Psoas muscle (tissue), 8 donors: ENCODE measurements at places on chromosomes 3 and 15. TPM values are rescaled to one million over a fixed set of nuclear protein-coding genes. Genes with fewer than 3 reads are reported as not detected.

Gene KLHL40
- total RNA-seq: 241 TPM

DNA sequence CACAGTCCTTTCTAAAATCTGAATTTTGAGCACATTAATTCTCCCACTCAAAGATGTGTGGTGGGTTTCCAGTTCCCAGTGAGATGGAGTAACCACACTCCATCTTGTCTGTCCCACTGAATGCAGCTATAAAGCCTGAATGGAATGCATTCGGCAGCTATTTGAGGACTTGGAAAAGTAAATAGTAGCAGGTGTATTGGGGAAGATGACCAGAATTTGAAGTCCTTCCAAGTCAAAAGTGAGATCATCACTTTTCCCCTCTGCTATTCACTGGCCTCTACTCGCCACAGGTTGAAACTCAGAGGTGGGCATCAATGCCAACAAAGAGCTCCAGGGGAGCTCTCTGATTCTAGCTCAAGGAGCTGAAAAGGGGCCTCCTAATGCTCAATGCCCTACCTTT is 8.1 kb upstream of the GNB5 start:
- no peaks in the 10 kb centered on the region for H3K36me3 ChIP-seq
- no peaks in the 10 kb centered on the region for H3K4me1 ChIP-seq
- no peak overlapping the region for H3K27ac ChIP-seq
- H3K27me3 ChIP-seq: no peaks in the 10 kb centered on the region

DNA sequence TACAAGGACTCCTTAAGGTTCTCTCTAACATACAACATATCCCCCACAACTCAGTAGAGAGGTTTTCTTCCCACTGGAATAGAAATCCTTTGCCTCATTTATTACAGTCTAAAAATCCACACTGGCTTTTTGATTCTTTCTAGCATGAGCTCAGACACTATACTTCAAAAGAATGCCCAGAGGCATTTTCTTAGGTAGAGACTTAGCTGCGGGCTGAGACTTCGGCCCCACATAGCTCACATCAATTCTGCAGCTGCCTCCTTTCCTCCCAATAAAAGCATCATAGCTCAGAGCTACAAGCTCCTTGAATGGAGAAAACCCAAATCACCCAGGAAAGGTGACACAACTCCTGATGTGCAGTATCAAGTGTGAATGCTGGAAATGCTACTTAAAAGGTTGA is 52.4 kb downstream of the AAGAB start:
- no peak for DNase-seq
- H3K27ac ChIP-seq: peak overlapping the region; percentile 90
- no peaks in the 10 kb centered on the region for H3K36me3 ChIP-seq
- H3K27me3 ChIP-seq: no peaks in the 10 kb centered on the region
- H3K4me3 ChIP-seq: no peak overlapping the region
- peaks cover 68% of the 10 kb centered on the region for H3K4me1 ChIP-seq

GRCh38 chr3:138059261-138059660 is 49.3 kb downstream of the CLDN18 start:
- no peak overlapping the region for H3K4me3 ChIP-seq
- no peaks in the 10 kb centered on the region for H3K4me1 ChIP-seq
- no peak for DNase-seq
- H3K27me3 ChIP-seq: no peaks in the 10 kb centered on the region
- no peak overlapping the region for H3K27ac ChIP-seq
- H3K36me3 ChIP-seq: peaks cover 6% of the 10 kb centered on the region

Gene LYSMD4
- 7.3 TPM for total RNA-seq

DNA sequence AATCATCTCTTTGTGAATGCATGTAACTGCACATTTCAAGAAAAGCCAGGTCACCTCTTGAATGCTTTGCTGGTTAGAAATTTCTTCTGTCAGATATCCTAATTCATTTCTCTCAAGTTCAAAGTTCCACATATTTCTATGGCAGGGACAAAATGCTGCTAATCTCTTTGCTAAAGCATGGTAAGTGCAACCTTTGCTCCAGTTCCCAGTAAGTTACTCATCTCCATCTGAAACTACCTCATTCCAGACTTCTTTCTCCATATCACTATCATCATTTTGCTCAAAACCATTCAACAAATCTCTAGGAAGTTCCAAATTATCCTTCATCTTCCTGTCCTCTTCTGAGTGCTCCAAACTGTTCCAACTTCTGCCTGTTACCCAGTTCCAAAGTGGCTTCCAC is 230.6 kb downstream of the ZMAT3 start:
- H3K27me3 ChIP-seq: no peaks in the 10 kb centered on the region
- H3K27ac ChIP-seq: no peak overlapping the region
- no peak for DNase-seq
- no peak overlapping the region for H3K4me3 ChIP-seq

GRCh38 chr3:136678981-136679380 is 73.2 kb downstream of the STAG1 start:
- no peak overlapping the region for H3K4me3 ChIP-seq
- H3K27ac ChIP-seq: no peak overlapping the region

DNA sequence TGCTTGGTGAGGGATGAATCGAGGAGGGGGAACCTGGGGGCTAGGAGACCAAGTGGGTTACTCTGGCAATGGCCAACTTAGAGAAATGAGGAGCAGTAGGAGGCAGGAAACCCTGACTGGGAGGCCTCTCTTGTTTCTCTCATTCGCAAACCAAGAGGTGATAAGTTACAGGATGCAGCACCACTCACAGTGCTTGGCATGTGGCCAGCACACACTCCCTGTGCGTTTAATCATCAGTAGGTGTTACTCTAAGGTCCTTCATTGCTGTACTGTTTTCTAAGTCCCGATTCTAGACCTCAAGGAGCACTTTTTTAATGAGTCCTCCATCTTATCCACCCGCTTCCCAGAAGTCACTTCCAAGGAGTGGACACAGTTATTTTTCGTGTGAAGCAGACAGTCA is 314.1 kb upstream of the TRIM42 start:
- no peaks in the 10 kb centered on the region for H3K36me3 ChIP-seq
- no peak overlapping the region for H3K4me3 ChIP-seq
- no peak overlapping the region for H3K27ac ChIP-seq

DNA sequence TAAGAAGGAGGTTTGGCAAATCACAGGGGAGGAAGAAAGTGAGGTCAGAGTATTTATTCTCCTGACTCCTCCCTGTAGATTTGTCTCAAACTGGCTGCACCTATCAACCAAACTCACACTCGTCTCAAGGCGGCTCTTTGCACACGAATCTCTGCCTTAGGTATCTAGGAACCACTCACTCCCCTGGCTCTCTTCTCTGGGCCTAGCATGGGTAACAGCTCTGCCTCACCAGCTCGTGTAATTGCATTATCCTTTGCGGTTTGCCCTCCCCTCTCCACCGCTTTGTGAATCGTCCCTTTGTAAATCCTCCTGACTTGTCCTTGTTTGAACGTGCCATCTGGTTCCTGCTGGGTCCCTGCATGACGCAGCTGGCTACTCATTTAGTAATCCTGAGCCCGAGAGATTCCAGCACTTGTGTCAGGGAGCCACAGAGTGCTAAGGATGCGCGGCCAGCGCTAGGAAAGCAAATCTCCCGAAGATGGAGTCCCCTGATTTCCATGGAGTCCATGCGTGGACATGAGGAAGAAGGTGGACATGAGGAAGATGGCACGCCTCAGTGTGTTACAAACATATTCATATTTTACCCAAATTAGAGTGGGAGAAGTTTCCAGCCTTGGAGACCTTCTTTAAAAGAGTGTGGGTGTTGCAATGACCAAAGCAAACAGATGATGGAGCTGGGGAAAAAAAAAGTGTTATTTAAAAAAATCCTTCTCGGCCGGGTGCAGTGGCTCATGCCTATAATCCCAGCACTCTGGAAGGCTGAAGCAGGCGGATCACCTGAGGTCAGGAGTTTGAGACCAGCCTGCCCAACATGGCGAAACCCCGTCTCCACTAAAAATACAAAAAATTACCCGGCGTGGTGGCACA is 26.7 kb downstream of the NRROS start:
- H3K36me3 ChIP-seq: no peaks in the 10 kb centered on the region
- peaks cover 7% of the 10 kb centered on the region for H3K27me3 ChIP-seq
- H3K4me3 ChIP-seq: no peak overlapping the region
- no peaks in the 10 kb centered on the region for H3K4me1 ChIP-seq
- DNase-seq: no peak

GRCh38 chr3:64449026-64449425 is 223.8 kb upstream of the PRICKLE2 start:
- H3K27ac ChIP-seq: no peak overlapping the region
- H3K36me3 ChIP-seq: no peaks in the 10 kb centered on the region

Gene AGBL1
- 6.6 TPM for total RNA-seq

- peaks cover 49% of the 10 kb centered on the region for H3K4me1 ChIP-seq
- peak overlapping the region; percentile 91 for H3K27ac ChIP-seq
- no peak overlapping the region for H3K4me3 ChIP-seq
- H3K27me3 ChIP-seq: no peaks in the 10 kb centered on the region
- DNase-seq: no peak
Observed at GRCh38 chr3:124814620-124815421, 72.3 kb downstream of the ITGB5 start.

- no peak for DNase-seq
- H3K4me3 ChIP-seq: no peak overlapping the region
- H3K27me3 ChIP-seq: peaks cover 4% of the 10 kb centered on the region
Observed at GRCh38 chr15:75302318-75302717, 19.7 kb downstream of the GOLGA6D start.

DNA sequence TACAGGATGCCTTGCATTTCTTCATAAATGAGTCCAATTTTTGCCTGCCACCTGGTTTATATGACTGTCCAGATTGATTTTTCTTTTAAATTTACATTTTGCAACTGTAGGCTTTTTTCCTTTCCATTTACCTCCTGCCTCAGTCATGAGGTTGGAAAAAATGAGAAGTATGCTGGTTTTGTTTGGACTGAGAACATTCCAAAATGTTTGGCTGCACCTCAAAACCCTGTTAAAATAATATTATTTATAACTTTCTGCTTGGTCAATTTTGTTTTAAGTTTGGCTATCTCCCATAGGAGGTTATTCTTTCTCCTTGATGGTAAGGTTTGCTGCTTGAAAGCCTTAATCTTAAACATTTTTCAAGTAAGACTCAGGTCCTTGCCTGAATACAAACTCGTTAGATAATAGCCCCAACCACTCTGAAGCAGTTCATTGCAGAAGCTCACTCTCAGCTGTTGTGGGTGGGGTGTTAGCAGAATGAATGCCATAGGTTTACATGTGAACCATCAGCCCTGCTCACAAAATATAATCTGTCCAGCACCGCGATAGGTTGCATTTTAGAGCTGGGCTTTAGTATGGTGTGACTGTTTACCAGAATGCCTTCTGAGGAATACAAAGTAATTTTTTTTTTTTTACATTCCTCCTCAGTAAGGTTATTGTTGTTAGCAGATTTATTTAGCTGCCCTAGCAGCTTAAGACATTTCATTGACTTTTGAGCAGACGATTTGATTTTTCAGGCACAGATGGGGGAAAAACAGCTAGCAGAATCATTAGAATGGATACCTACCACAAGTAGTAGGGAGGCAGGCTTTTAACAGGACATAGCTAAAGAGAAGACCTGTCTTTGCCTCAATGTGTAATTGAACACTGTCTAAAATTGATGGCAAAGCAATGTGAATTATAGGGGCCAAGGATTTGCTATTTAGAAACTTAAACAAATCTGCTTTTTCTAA is 630.8 kb upstream of the KCNMB2 start:
- H3K27me3 ChIP-seq: no peaks in the 10 kb centered on the region
- H3K4me1 ChIP-seq: peaks cover 6% of the 10 kb centered on the region
- H3K27ac ChIP-seq: peak overlapping the region; percentile 20
- no peak for DNase-seq
- no peak overlapping the region for H3K4me3 ChIP-seq

Gene STRA6
- total RNA-seq: not detected

GRCh38 chr3:104951426-104951825 is 415.3 kb upstream of the ALCAM start:
- H3K36me3 ChIP-seq: no peaks in the 10 kb centered on the region
- no peak overlapping the region for H3K4me3 ChIP-seq
- H3K27ac ChIP-seq: no peak overlapping the region
- no peak for DNase-seq

DNA sequence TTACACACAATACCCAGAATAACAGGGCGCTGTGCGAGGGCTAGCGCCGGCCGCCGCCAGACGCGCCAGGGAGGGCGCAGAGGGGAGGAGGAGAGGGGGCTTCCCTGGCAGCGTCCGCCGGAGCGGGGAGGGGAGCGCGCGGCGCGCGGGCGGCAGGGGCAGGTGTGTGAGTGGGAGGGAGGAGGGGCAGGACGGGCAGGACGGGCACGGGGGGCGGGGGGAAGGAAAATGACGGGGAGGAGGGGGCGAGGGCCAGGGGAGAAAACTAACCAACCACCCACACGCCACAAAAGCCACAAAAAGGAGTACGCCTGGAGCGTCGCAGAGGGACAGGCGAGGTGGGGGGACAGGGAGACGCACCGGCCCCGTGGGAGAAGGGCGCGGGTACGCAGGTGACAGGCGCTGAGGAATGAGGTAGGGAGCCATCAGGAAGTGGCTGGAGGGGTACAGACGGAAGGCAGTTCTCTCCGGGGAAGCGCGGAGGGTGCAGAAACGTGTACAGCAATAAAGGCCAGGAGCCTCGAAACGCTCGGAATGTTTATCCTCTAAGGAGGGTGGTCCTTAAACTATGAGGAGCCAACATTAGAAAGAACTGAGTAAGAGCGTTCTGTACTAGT is 610 bp upstream of the SATB1 start:
- H3K4me3 ChIP-seq: peak overlapping the region; percentile 89
- no peaks in the 10 kb centered on the region for H3K36me3 ChIP-seq
- peak; percentile 49 for DNase-seq
- H3K27me3 ChIP-seq: no peaks in the 10 kb centered on the region
- H3K27ac ChIP-seq: peak overlapping the region; percentile 97

Gene ACVR2B
- total RNA-seq: 8.6 TPM

Gene TMEM207
- not detected for total RNA-seq

DNA sequence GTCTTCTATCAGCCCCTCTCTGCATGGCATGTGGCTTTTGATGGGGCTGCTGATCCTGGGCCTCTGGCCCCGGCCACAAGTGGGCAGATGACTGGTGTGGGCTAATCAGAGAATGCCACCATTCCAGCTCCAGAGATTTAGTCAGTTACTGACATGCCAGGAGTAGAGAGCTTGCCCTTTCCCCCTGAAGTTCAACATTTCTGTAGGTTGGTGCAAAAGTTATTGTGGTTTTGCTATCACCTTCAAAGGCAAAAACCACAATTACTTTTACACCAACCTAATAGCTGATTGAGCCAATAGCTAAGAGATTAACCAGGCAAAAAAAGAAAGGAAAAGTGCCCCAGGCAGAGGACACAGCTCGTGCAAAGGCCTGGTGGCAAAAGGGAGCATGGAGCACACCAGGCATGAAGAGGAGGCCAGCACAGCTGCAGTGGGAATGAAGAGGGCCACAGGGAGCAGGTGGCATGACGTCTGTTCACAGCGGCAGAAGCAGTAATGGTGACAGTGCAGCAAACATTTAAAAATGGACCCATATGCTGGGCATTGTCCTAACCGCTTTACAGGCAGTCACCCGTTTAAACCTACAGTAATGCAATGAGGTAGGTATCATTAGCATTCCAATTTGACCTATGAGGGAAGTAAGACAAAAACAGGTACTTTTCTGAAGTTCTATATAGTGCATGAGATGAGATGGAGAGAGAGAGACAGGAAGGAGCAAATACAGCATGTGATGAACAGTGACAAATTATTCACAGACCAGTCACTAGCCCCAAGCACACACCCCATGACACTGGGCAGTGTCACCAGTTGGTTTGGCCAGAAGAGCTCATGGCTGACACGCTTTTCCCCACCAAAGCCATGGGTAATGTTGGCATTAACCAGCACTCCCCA is 373.0 kb upstream of the PROK2 start:
- H3K4me3 ChIP-seq: no peak overlapping the region
- no peaks in the 10 kb centered on the region for H3K36me3 ChIP-seq
- no peak overlapping the region for H3K27ac ChIP-seq
- no peak for DNase-seq
- H3K27me3 ChIP-seq: no peaks in the 10 kb centered on the region

Gene TLR9
- not detected for total RNA-seq

Gene BOC
- 3.8 TPM for total RNA-seq
